Sigmoid colon (tissue), 7 donors: ENCODE measurements at places on chromosomes 16 and 17.

DNA sequence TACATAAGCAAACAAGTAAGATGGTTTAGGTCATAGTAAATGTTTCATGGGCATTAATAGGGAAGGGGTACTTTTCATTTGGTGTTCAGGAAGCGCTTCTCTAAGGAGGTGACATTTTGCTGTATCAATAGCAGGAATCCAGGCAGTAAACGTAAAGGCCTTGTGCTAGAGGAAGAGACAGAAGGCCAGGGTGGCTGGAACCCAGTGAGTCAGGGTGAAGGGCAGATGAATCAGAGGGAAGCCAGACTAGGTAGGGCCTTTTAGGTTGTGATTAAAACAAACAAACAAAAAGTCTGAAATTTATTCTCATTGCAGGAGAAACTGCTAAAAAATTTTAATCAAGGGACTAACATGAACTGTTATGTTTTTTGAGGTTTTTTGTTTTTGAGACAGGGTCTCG, 6.5 kb downstream of the BMERB1 start:
- no peak for DNase-seq

GRCh38 chr17:80774643-80775281, 216.9 kb upstream of the CHMP6 start:
- DNase-seq, result peak; percentile 65

DNA sequence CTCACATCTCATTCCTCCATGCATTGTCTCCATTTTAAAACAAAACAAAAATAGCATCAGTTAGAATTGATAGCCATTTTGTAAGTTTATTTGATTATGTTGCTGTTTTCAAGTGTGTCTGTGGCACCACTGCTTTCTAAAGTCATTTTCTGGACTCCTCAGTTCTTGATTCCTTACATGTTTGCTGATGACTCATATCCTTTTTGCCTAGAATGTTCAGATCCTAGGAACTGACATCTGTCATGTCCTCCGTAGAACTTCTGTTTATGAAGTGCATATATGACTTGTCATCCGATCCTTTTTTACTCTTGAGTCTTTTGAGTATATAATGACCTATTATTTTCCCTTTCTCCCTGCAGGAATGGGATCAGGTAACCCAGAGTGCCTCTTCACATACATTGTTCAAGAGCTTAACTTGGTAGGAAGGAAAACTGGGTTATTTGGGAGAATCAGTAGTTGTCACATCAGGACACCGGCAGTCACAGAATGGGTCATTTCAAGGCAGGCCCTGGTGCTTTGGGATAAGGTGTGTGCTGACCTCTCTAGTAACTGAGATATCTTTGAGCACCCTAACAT, 69.2 kb downstream of the MAP2K4 start:
- DNase-seq, result no peak

GRCh38 chr17:42203354-42203753, 9.1 kb upstream of the GHDC start:
- DNase-seq, result no peak

- no peak for DNase-seq
Observed at GRCh38 chr16:77657016-77657415, 65.3 kb upstream of the NUDT7 start.

DNA sequence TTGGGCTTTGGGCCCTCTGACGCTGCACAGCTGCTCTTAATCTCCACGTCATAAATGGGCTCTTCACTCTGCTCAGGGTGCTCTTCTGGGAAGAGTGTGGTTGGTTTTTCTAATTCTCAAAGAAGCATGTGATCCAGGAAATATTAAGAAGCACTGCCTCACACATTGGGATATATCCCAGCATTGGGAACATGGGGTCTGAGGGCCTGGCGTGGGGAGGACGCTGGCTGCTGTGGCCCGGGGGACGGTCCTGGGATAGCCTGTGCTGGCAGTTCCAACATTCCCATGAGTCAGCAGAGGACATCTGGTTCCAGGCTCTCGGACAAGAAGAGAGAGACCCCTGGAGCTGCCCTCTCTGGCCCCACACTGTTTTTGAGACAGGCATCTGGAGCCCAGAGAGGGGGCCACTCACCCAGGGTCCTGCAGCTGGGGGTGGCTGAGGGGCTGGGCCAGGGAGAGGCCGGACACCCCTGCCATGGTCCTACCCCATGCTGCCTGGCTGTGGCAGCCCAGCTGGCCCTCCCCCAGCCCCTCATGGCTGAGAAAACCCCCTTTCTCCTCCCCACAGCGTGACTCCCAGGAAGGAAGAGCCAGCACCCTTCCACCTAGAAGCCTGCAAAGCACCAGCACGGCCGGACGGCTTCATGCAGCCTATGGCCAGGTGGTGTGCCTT, 58.8 kb downstream of the NT5M start:
- DNase-seq, result peak; percentile 59

DNA sequence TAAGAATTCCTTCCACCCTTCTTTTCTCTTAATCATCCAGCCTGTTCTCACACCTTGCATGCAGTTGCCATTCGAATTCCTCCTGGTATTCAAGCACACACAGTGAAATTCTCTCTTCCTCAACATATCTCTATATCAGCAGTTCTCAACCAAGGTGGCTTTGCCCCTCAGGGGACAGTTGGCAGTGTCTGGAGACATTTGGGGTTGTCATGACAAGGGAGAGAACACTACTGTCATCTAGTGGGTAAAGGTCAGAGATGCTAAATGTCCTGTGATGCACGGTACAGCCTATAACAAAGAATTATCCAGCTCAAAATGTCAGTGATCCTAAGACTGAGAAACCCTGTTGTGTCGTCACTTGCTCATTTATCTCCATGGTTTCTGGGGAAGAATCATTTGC, 94.8 kb upstream of the CPHXL start:
- no peak for DNase-seq

DNA sequence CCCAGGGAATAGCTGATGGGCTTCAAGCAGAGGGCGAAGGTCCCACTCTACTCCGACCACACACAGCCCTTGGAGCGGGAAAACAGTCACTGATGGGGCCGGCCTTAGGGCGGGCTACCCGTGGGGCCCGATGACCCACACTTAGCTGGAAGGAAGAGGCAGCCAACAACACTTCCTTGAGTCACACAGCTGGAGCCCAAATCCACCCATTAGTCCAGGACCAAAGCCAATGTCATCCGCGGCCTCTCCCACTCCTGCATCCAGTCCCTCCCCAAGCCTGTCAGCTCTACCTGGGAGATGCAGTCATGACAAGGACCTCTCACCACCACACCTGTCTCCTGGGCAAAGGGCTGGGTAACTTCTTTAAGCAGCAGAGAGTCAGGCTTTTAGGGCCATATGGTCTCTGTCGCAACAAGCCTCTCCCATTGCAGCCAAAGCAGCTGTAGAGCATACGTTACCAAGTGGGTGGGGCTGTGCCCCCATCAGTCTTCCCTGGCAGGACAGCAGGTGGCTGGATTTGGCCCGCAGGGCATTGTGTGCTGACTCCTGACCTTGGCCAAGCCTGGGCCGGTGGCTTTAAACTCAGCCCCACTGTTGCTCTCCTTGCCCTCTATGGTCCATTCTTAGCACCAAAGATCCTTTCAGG, 110.7 kb downstream of the SOCS1 start:
- no peak for DNase-seq

GRCh38 chr16:2148714-2149629, 547 bp downstream of the RAB26 start:
- DNase-seq, result no peak

- DNase-seq, result no peak
Observed at GRCh38 chr16:79484237-79484636, 116.3 kb downstream of the MAF start.

- no peak for DNase-seq
Observed at GRCh38 chr17:37551788-37552187, 57.4 kb downstream of the SYNRG start.

DNA sequence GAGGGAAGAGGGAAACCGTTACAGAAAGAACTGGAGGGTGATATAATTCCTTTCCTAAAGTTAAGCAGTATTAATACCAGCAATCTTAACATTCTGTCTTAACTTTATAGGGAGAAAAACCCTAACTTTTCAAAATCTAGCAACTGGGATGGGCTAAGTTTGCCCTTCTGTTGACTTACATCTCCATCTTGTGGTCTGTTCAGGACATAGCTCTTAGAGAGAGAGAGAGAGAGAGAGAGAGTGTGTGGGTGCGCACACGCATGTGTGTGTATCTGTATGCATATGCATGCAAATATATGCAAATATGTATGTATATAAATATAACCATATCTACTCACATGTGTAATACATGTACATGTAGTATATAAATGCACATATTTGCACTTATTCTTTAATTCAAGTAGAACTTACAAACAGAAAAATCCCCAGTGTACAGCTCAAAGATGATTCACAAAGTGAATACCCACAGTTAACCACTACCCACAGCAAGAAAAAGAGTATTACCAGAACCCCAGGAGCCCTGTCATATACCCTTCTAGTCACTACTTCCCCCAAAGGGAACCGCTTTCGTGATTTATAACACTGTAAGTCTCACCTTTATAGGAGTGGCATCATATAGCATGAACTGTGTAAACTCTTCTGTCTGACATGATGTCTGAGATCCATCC, 46.5 kb downstream of the STX8 start:
- DNase-seq, result no peak

DNA sequence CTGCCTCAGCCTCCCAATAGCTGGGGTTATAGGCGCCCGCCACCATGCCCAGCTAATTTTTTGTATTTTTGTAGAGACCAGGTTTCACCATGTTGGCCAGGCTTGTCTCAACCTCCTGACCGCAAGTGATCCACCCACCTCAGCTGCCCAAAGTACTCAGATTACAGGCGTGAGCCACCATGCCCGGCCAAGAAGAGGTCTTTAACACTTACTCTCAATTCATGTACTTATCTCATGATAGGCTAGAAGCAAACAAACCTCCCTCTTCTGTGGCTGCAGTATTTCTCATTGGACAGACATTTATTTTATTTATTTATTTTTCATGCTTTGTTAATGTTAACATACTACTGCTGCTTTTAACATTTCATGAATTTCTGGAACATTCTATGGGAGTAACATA, 7.0 kb upstream of the NT5C start:
- no peak for DNase-seq

GRCh38 chr17:27975146-27976011, 67.1 kb upstream of the NLK start:
- DNase-seq, result no peak

GRCh38 chr17:64498308-64499203, 1.7 kb upstream of the POLG2 start:
- DNase-seq, result no peak

GRCh38 chr16:12391956-12392355, 411.7 kb downstream of the CPPED1 start:
- DNase-seq, result no peak

GRCh38 chr17:9522074-9522473, 53.5 kb downstream of the STX8 start:
- DNase-seq, result no peak

DNA sequence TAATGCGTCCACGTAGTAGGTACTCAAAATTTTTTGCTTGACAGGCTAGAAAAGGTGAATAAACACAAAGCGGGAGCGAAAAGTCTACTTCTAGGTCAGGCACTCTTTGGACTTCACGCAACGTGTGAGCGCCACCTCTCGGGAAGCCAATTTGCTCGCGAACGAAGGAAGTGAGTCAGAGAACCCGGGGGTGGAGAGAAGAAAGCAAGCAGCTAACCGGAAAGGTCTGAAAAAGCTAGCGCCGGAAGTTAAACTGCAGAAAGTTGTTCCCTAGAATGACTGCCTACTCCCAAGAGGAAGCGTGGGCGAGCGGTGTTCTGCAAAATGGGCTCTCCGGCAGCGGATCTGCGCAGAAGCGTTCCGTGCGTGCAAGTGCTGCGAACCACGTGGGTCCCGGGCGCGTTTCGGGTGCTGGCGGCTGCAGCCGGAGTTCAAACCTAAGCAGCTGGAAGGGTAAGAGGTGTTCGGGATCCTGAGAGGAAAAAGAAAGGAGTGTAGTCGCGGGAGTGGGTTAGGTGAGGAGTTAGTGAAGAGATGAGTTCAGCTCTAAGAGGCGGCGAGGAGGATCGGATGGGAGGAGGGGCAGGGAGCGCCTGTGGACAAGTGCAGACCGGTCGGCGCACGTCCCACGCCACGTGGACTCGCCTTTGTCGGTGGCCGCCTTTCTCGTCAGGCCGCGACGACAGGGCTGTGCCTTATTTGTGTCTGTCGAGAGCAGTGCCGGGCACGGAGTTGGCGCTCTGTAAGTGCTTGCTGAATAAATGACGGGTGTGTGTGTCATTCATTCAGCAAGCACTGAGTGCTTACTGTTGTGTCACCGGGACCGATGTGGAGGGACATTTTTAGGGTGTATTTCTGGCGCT, at the start of gene NME1:
Gene NME1, plus strand, starts transcription at position 350 of the 863 bp plus-strand sequence. CDS start 2,096 bp downstream, outside the sequence.
- peak; percentile 98 for DNase-seq

DNA sequence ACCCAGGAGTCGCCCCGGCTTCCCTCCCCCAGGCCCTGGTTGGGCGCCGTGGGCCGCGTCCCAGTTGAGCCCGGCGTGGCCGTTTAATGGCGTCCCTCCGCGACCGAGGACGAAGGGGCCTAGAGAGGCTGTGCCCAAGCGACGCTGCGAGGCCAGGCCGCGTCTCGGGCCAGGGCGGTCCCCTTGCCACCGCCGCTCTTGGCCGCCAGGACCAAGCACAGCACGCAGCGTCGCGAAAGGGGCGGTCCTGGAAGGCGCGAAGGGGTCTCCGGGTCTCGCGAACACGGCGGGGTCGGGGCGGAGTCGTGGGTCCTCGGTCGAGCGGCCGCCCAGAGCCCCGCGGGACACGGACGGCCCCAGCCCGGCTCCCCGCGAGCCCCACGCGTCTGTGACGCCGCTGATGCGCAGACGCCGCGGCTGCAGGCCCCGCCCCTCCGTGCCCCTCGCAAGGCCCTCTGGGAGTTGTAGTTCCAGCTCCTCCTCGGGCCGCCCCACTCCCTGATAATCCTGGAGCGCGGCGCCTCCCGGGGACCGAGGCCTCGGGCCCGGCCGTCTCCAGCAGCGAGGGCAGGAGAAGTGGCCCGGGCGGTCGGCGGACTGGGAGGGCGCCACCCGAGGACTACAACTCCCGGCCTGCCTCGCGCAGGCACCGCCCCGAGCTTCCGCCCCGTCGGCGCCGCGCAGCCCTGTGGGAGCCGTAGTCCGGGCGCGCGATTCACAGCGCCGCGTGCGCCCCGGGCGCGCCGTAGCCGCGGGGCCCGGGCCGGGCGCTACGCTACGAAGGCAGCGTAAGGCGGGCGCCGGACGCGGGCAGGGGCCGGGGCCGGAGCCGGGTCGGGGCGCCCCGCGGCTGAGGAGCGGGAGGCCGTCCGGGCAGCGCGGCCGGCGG, at the start of gene CAPN15:
Gene CAPN15, plus strand, starts transcription at position 698 of the 889 bp plus-strand sequence. CDS start 19,127 bp downstream, outside the sequence.
- DNase-seq, result peak; percentile 94

DNA sequence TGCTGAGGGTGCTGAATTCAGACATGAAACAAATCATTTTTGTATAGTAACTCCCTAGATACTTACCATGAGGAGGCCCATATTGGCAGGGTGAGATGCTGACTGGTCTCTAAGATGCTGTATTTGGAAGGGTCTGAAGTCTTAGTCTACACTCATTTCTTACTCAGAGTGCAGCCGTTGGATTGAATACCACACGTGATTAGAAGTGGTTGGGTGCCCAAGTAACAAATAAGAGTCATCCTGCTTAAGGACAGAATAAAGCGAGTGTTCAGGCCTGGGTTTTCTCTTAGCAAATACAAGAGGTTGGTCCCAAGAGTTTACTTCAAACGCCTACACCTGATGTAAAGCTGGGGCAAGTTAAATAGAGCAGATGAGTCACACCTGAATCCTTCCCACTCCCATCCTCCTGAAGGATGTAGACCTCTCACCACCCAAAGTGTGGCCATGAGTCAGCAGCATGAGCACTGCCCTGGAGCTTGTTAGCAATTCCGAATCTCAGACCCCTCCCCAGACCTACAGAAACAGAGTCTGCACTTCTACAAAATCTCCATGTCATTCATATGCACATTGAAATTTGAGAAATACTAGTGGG, 284.6 kb upstream of the CDH5 start:
- no peak for DNase-seq
